ENCODE measurements at places on chromosomes 4 and X.

GRCh38 chrX:13252726-13253125, 67.1 kb downstream of the ATXN3L start:
- DNase-seq = no peak

DNA sequence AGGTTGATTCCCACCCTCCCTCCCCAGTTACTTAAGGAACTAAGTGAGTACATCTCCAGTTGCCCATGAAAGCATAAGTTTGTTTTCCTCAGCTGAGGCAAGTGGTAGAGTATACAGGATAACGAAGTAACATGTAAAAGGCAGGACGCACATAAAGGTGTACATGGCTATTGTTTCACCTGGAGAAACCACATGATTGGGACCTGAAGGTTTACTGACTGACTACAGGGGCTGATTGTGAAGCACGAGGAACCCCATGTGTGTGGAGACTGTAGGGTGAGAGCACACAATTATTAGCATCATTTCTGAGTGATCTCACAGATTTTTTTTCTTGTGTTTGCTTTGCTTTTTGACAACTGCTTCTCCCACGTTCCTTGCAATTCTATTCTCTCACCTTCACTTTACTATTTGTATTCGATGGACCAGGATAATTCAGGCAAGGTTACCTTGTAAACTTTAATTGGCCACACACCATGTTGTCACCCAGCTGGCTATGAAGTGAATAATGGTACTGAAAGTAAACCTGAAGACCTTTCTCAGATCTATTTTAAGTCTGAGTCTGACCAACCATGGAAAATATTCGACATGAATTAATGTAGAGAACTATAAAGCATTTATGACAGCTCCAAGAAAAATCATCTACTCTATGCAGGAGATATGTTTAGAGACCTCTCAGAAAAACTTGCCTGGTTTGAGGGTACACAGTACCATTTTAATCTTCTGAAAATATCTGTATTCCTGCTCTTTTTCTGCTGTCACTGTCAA, 102.5 kb upstream of the MYOZ2 start:
- DNase-seq = no peak

DNA sequence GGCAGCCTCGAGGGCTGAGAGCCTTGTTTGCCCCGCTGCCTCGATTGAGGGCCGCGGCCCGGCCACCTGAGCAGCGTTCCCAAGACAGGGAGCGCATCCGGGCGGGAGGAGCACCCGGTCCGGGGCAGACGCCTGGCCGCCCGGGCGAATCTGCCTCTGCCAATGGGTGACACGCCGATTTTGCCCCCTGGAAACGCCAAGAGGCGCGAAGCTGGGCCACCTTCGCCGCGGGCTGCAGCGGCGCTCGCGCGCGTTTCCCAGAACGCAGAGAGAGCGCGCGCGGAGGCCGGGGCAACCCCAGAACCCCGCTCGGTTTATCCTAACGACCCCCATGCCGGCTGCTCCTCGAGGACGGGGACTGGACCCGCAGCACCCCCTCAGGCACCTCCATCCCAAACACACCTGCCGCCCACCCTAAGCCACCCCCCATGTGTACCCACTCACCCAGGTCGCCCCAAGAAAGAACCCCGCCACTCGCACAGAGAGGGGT, 575 bp downstream of the MAP7D2 start:
- DNase-seq = no peak

DNA sequence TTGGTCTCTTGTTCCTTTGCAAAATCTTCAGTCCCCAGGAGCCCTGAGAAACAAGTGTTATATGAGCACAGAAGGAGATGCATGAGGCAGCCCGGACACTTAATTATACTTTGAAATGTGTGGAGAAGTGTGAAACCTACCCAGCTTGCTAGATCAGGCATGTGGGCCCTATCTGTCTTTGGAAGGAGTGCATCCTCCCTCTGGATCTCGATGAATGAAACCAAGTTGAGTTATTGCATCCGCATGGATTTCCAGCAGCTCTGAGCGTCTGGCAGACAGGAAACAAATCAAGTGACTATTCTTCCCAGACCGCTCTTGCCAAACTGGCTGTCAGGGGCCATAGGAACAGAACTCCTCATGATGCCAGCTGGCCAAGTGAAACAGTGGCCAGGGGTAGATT, 19.6 kb upstream of the SOWAHD start:
- no peak for DNase-seq

DNA sequence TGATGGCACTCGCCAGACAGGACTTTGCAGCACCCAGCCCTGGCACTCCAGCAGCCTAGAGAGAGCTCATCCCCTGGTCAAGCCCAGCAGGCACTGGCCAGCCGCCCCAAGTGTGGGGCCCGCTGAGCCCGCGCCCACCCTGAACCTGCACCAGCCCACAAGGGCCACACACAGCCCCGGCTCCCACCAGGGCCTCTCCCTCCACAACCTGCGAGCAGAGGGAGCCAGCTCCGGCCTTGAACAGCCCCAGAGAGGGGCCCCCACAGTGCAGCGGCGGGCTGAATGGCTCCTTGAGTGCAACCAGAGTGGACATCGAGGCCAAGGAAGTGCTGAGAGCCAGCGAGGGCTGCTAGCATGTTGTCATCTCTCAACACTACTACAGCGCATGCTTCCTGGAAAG, 34.4 kb upstream of the DEFB131A start:
- DNase-seq = no peak

DNA sequence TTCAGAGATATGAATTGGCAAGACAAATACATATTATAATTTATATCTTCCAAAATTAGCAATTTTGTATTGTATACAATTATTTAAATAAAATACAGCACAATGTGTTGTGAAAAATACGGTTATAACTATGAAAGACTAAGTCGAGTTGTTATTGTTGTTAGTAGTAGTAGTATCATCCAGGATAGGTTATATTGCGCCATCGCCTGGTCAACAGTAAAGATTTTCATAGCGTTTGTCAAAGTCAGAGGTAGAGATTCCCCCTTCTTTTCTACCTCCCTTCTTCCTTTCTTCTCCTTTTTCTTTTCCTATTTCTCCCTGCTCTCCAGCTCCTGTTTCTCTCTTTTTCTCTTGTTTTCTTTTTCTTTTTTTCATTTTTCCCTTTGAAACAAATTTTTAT, 499.1 kb upstream of the EPHA5 start:
- DNase-seq = no peak

GRCh38 chr4:88982757-88983156, 74.2 kb downstream of the FAM13A start:
- no peak for DNase-seq

DNA sequence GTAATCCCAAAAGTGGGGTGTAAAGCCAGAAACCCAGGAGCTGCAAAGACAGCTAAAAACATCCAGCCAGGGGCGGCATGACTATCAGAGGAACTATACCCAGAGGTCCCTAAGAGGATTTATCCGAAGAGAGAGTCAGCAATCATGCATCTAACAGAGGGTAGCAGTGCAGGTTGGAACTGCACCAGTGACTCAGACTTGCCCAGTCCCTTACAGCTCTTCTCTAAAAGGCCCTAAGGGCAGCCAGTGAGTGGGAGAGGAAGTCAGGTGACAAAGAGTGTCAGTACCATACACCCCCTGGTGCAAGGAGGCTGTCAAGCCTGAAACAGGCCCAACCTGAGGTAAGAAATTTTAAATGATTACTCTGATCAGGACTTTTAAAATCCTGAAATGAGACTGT, 88.1 kb downstream of the CAMK2D start:
- DNase-seq = peak; percentile 6

- no peak for DNase-seq
Measured at GRCh38 chr4:140019619-140020347, 134.2 kb downstream of the MAML3 start.

- DNase-seq = no peak
Measured at GRCh38 chrX:72735561-72735960, 21.5 kb upstream of the PHKA1 start.

GRCh38 chrX:64394059-64394873, 986 bp downstream of the MTMR8 start:
- DNase-seq = no peak

GRCh38 chrX:119482041-119482440, 13.8 kb downstream of the SLC25A5 start:
- DNase-seq = no peak

DNA sequence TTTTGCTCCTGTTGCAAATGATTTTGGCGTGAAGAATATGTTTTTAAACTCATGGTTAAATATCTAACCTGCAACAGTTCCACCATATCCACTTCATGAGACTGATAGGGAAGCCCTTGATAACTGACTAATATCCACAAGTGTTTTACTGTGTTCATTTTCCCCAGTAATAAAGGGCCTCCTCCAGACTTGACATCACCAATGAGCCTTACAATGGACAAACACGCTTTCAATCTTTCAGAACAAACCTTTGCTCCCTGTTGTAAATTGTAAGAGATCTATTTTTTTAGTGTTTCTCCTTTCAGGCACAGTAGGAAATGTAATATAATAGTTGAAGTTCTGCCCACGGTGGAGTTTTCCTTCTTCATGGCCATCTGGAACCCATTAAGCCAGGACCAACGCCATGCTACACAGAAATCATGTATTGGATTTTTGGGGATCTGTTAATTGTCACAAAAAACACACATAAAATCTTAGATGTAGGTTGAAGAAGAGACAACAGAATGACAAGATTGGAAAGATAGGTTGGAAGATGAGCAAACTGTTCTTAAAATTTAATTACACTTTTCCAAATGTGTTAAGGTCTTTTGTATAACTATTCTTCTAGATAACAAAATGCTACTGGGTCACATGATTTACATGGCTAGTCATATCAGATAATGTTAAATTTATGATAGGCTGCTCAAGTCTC, 1030.1 kb downstream of the FSTL5 start:
- no peak for DNase-seq

Data from NK-92 treated with Interleukin-12 subunit alpha and Interleukin-12 subunit beta, amount 100 ng/mL, for 24 hours (cell line).